Muscle of back (tissue), 13 donors: ENCODE measurements at places on chromosomes 12 and 14. TPM values are rescaled to one million over a fixed set of nuclear protein-coding genes. Genes with fewer than 3 reads are reported as not detected.

Gene ZCRB1
- polyA plus RNA-seq, result 75.5 TPM

Gene OR6C1
- polyA plus RNA-seq, result not detected

Gene RD3L
- polyA plus RNA-seq, result not detected

Gene TOX4
- 41.2 TPM for polyA plus RNA-seq

Gene OLR1
- polyA plus RNA-seq, result 1.4 TPM

Gene ITPR2
- 5.2 TPM for polyA plus RNA-seq

Gene ASCL1
- polyA plus RNA-seq, result not detected

Gene TAS2R46
- not detected for polyA plus RNA-seq

Gene ZNF410
- 35.2 TPM for polyA plus RNA-seq

Gene LRTM2
- polyA plus RNA-seq, result 0.12 TPM

Gene INSM2
- not detected for polyA plus RNA-seq

Gene SDR9C7
- polyA plus RNA-seq, result 0.77 TPM

GRCh38 chr12:5593086-5593485 is 161.2 kb downstream of the NTF3 start:
- no peak for DNase-seq

DNA sequence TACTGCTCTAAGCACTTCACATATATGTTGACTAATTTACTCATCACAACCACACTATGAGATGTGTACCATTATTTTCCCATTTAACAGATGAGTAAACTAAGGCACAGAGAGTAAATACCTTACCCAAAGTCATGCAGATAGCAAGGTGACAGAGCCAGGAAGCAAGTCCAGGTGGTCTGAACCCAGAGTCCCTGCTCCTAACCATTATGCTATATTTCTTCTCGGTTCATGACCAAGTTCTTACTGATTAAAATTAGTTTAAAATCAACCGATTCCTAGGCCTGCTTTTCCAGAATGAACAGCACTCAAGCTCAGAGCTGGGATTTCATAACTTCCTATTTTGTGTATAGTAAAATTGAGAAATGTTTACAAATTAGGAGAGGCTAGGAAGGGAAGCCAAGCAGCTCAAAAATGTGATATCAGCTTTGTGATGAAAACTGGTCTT is 85.5 kb upstream of the EGLN3 start:
- no peak for DNase-seq

DNA sequence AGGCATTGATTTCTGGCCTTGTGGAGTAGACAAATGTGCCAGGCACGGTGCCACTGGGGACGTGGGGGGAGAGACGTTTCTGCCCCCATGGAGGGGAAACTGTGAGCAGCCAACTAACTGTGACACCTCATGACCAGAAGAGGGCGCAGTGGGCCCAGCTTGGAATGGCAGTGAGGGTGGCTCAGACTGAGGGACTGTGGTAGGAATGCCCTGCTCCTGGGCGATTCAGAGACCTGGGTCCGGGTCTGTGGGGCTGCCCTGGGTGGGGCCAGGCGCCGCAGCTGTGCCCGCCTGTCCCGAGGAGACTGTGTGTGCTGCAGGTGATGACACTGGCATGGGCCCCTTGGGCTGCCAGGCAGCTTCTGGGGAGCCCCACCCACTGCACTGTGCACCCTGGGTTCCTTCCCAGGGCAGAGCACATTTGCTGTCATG is 60.6 kb downstream of the SLC25A47 start:
- no peak for DNase-seq

GRCh38 chr12:2710701-2711100 is 84.1 kb upstream of the FKBP4 start:
- DNase-seq, result no peak

DNA sequence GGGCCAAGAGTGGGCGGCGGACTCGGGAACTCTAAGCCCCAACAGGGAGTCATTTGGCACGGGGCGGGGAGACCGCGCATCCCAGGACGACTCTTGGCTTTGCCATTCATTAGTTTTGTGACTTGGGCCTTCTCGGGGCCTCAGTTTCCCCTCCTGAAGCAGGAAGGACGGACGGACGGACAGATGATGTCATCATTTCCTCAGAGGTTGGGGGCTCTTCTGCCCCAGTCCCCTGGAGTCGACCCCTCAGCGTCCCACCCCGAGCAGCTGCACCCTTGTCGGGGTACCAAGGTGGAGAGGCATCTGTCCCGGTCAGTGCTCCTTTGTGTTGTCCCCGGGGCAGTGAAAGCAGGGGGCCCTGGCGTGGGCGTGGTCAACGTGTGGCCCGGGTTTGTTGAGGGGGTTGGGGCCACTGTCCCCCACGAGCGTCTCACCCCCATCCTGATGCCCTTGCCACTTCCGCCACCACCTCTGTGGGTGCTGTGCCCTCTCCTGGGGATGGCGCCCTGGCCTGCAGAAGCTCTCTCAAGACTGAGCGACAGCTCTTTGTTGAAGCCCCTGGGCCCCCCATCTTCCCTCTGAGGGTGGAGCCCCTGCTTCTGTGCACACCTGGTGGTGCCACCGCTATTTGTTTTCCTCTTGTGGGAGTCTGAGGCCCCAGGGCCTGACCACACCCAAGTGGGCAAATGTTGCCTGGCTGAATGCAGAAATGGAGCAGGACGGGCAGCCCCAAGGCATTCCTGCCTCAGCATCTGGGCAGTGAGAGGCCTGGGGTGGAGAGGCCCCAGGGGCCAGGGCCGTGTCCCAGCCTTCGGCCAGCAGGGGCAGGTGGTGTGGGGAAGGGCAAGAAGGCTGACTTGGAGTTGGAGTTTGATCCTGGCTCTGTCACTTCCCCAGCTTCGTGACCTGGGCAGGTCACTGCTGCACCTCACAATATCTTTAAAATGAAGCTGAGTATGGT is 896 bp downstream of the HHIPL1 start:
- no peak for DNase-seq

- DNase-seq, result no peak
These were observed 276.9 kb downstream of the ALG10 start for GRCh38 chr12:34298971-34299801.

GRCh38 chr14:99717682-99718013 is 33.5 kb downstream of the CYP46A1 start:
- no peak for DNase-seq

DNA sequence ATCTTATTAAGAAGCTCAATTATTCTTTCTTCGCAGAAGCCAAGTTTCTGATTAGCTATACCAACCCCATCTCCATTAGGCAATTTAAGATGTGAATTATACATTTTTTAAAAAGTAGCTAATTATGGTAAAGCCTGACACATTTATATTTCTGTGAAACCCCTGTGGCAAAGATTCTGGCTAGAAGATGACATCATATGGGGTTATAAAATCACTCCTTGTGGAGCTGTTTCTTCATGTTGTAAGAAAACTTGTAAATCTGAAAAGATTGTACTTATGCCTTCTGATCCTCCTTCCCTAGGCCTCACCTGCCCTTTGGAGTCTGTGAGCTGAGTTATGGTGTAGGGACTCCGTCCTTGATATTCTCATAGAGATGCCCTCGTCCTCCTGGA is 78.1 kb downstream of the CHST11 start:
- DNase-seq, result no peak

DNA sequence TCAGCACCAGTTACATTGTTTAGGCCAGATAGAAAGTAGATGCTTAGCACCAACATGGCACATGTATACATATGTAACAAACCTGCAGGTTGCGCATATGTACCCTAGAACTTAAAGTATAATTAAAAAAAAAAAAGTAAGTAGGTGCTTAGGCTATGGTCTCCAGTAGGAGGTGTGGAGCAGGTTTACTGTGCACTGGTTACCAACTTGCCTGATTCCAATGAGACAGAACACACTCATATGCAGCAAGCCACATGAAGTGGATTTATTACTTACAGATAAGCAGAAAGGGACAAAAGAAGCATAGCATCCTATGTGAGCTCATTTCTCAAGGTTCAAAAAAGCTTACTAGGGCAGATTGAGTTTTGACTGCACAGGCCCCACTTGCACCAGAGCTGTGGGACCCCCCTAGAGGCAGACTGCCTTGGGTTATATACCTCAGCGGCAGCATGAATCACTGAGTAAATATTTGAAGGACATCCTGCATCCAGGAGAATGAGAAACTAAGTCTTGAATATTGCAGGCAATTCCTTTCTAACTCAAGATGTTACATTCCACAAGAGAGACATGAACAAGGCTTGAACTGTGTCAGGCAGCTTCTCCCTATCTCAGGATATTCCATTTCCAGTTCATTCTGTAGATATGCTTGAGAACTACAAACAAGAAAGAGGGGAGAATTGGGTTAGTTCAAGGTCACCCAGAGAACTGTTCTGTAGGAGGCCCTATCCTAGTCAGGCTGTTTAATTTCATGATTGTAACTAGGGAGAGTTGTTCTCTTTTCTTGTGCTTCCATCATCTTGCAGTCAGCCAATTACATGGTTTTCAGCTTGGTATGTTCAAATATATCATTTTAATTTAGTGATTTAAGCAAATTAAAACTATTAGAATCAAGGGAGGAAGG is 30.1 kb downstream of the LRFN5 start:
- no peak for DNase-seq

- no peak for DNase-seq
These were observed 131.8 kb upstream of the USP15 start for GRCh38 chr12:62128175-62128975.

DNA sequence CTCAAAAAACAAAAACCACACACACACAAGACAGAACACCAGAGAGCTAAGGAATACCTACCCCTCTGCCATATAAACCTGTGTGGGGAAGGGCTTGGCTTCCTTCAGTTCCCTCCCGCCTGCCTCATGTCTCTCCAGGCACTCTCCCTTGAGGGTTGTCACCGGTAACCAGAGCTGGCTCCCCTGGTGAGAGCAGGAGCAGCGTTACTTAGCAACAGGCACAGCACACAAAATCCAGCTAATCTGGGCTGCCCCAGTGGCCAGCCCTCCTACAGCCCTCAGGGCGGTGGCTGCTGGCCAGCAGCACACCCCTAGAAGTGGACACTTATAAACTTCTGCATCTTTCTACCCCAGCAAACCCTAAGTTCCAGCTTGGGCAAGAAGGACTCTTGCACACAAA is 21.6 kb upstream of the NR4A1 start:
- DNase-seq, result no peak

DNA sequence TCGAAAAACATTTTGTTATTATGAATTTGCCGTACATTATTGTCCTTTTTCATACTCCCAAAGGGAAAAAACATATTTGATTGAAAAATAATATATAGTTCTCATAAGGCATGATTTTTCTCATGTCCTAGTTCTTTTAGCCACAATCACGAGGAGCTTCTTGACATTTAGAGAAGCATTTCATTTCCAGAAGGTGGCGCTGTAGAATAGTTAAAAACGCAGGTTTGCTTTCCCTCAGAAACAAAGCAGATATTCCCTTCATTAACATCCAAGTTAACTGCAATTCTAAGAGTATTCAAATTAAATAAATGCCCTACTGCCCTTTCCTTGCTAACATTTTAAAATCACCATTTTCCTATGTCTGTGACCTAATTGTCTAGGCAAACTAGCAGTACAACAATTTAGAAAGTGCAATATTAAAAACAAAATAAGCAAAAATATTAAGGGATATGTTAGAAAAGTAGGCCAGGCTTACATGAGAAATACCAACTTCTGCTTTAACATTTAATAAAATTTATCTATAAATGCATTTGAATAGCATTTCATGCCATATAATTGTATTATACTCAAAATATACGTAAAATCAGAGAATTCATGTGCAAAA is 10.9 kb upstream of the PIK3C2G start:
- DNase-seq, result peak; percentile 76

GRCh38 chr12:103279444-103279843 is 216.3 kb downstream of the C12orf42 start:
- DNase-seq, result no peak

GRCh38 chr12:29241821-29242591 is 92.9 kb downstream of the FAR2 start:
- DNase-seq, result no peak

DNA sequence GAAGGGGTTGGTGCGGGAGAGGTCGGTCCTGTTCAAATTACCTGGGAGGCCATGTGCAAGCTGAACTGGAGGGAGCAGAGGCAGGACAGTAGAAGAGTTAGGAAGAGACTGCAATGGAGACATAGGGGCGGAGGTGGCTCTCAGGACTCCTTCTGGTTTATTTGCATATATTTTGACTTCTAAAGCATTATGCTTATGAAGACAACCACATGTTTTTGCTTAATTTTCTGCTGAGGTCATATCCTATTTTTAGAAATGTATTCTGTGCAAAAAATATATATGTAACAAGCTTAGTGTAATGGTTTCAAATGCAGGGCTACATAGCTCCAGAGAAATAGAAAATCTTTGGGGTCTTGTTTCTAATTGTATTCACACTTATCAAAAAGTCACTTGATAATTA is 137.0 kb upstream of the MDM1 start:
- no peak for DNase-seq

- DNase-seq, result peak; percentile 63
These were observed 46.2 kb downstream of the ABCC9 start for GRCh38 chr12:21894792-21895595.

DNA sequence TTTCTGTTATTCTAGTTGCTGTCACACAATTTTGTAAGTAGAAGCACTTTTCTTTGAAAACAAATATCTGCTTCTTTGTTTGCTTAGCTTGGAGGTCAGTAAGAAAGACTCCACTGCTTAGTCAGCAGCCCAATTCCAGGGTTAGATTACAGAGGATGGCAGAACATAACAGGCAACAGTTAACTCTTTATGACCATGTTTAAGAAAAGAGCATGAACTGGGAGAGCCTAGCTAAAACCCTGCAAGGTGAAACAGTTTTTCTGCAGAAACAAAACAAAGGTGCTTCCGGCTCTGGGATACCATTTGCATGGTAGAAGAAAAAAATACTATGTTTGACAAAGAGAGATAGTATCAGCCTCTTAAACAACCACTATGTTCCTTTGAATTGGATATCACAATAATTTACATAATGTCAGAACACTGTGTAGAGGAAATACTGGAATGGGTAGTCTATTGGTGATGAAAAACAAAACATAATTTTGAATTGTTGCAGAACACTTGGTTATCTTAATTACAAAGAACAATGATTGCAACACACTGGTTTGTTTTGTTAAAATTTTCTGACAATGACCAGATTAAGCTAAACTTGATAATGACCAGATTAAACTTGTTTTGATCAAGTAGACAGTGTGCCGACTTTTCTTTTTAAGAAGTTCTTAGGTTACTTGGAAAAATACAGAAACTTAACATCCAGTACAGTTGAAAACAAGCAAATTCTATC is 22.4 kb upstream of the PPM1H start:
- no peak for DNase-seq

- DNase-seq, result no peak
These were observed 45.1 kb downstream of the AKAP6 start for GRCh38 chr14:32374155-32374554.

GRCh38 chr14:61417883-61418455 is 96.6 kb downstream of the PRKCH start:
- no peak for DNase-seq

DNA sequence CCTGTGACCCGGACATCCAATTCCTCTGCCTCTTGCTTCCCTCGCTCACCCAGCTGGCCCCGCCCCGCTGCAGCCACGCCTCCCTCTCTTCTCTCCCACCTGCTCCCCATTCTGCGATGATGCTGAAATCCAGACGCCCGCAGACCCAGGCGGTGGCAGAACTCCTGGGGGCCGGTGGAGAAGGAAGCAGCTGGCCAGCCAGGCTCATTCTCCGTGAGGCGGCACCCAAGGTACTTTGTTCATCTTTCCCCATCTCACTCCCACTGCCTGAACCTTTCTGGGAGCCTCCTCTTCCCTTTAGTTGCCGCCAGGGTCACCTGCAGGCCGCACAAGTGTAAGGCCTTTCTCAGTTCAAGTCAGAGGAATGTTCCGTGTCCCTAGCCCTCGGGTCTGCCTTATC is 35.7 kb downstream of the FOXN4 start:
- no peak for DNase-seq

- DNase-seq, result no peak
These were observed 77.6 kb downstream of the CHST11 start for GRCh38 chr12:104534162-104534856.

- no peak for DNase-seq
These were observed 1059.8 kb downstream of the TMEM121 start for GRCh38 chr14:106586098-106586704.
